ENCODE measurements at places on chromosomes 3 and 15. TPM values are rescaled to one million over a fixed set of nuclear protein-coding genes. Genes with fewer than 3 reads are reported as not detected.

The TNNC1 gene
- polyA plus RNA-seq, result 4.3 TPM

The CD80 gene
- 0.44 TPM for polyA plus RNA-seq

The ZNF385D gene
- polyA plus RNA-seq, result 12.6 TPM

The P2RY13 gene
- 1.9 TPM for polyA plus RNA-seq

The CTXN2 gene
- not detected for polyA plus RNA-seq

Data from right renal pelvis (tissue), 4 donors.